ENCODE measurements at places on chromosomes 6 and 20.
A peak's percentile ranks its signal among the peaks of the same experiment; 100 is the strongest.

DNA sequence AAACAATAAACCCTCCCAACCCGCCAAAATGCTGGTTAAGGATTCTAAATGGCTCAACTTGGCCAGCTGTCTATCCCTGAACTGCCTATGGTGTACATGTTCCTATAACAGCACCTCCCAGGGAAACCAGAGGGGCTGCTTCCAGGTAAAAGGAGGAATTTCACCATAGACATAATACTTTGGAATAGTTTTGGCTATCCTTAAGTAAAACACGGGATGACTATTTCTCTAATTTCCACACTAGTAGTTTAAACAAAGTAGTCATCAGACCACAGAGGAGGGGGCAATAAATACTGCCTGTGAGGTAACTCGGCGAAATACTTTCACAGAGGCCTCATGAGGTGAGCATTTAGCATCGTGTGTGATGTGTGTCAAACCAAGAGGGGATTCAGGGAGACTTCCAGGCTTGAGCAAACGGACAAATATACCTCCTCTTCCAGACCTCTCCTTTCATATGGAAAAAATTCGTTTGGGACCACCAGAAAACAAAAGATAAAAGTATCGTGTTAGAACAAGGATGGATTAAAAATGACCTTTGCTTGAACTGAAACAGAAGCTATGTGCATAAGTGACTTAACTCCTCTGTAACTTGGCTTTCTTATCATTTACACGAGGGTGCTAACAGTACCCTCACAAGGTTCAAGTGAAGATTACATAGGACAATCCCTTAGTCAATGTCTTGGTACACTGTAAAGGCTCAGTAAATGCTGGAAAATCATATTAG lies 1.0 kb upstream of the XRN2 start:
- DNase-seq = no peak

DNA sequence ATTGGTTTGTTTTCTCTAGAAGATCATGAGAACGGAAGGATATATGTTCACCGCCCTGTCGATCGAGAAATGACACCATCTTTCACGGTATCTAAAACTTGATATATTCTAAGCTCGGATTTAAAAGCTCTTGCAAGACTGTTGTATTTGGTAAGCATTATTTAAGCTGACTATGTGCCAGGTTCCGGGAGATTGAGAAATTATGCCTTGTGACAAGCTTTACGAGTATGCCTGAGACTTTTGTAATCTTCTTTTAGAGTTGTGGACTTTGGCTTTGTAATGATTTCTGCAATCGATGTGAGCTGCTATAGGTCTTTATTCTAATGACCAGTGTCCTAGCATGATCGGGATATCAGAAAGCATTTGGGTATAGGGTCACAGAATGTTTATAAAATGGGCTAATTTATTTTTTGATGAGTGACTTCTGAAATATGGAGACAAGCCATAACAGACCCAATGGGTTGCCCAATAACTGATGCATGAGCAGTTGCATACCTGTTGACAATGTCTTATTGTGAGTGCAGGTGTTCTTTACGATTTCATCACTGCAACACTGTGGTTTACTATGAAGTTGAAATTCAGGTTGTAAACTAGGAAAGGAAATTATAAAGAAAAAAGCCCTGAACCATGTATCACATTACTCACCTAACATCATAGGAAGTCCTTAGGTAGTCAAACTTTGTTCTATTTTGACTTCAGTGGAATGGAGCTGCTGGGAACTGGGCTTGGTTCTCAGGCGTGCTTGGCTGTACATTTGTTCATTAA lies 14.0 kb downstream of the CDH26 start:
- DNase-seq = no peak

DNA sequence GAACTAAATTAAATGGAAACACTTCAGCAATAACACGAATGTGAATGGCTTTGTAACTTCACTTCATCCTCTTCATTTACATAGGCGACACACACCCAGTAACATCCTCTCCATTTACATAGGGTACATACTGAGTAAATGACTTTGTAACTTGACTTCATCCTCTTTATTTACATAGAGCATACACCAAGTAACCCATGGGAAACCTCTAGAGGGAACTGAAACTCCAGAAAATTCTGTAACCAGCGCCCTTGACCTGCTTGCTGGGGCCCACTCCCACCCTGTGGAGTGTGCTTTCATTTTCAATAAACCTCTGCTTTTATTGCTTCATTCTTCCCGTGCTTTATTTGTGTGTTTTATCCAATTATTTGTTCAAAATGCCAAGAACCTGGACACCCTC lies 81.6 kb upstream of the OPRM1 start:
- DNase-seq = no peak

DNA sequence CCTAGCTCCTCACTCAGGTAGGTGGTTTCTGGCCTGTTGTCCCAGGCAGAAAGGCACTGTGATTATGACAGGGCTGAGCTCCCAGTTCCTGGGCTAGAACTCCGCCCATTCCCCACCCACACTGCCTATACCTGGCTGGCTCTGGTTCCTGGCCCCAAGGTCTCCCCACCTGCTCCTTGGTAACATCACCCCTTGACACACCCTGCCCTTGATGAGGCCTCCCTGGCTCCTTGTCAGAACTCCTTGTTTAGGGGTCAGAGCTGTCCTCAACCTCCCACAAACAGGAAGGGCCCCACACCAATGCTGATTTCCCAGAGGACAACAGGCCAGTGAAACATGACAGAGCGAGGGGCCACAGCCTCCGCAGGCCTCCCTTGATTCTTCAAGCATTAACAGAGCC lies 15.5 kb upstream of the MYMX start:
- DNase-seq = no peak

- no peak for DNase-seq
Observed at GRCh38 chr6:90461383-90461782, 125.5 kb downstream of the MAP3K7 start.

- DNase-seq = no peak
Observed at GRCh38 chr6:135145063-135145800, 35.9 kb upstream of the MYB start.

GRCh38 chr6:36749829-36750489 lies 52.3 kb downstream of the RAB44 start:
- no peak for DNase-seq

DNA sequence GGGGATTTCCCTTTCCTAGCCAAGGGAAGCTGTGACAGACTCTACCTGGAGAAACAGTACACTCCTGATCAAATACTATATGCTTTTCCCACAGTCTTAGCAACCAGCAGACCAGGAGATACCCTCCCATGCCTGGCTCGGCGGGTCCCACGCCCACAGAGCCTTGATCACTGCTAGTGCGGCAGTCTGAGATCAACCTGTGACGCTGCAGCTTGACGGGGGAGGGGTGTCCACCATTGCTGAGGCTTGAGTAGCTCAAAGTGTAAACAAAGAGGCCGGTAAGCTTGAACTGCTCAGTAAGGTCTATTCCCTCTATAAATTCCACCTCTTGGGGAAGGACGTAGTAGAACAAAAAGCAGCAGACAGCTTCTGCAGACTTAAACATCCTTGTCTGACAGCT lies 63.2 kb downstream of the WASF1 start:
- no peak for DNase-seq

DNA sequence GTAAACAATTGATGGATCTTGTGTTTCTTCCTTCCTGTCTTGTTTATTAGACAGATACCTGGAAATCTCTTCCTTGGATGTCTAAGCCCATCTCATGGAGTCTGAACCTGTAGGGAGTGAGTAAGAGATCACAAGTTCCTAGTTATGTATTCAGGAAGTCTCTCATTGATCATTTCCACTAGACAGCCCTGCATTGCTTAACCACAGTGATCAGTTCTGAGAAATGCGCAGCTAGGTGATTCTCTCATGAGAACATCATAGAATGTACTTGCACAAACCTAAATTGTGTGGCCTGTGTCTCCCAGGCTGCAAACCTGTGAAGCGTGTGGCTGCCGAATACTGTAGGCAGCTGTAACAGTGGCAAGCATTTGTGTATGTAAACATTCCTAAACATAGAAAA lies 39.1 kb downstream of the FAM120B start:
- DNase-seq = no peak

- no peak for DNase-seq
Observed at GRCh38 chr6:50720623-50721022, 7.3 kb downstream of the TFAP2D start.

DNA sequence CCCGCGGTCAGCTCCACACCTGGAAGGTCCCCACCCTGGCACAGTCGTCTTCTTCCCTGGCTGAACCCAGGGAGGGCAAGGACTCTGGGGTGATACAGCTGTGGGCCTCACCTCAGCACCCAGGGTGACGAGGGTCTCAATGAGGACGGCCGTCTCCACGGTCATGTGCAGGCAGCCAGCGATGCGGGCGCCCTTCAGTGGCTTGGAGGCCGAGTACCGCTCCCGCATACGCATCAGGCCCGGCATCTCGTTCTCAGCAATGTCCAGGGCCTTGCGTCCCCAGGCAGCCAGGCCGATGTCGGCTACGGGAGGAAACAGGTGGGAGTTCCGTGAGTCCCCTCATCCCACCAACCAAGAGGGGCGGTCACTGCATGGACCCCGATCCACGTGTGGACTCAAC lies 7.9 kb downstream of the AHCY start:
- no peak for DNase-seq

DNA sequence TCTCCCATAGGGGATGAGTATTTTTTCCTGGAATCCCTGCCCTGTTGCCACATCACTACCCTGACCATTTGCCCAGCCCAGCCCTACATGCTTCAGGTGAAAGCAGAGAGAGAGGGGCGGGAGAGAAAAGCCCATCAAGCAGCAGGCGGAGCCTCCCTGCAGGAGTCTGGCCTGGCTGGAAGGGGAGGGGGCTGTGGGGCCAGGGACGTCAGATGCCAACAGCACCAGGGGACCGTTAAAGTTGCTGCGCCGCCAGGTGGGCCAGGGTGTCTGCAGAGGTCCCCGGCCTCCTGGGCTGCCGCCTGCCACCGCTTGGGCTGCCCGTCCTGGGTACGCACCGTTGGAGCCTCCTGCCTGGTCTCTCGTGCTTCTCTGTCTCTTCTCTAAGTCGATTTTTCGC lies 757 bp upstream of the R3HDML start:
- DNase-seq = no peak

DNA sequence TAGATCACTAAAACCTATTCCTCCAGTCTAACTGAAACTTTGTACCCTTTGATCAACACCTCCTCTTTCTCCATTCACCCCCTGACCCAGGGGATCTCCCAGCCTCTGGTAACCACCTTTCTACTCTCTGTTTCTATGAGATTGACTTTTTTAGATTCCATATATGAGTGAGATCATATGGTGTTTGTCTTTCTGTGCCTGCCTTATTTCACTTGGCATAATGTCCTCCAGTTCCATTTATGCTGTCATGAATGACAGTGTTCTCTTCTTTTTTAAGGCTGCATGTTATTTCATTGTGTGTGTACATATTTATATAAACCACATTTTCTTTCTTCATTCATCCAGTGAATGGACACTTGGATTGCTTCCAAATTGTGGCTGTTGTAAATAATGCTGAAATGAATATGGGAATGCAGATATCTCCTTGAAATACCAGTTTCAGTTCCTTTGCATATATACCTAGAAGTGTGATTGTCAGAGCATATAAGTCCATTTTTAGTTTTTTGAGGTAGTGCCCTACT lies 57.7 kb downstream of the DHX35 start:
- peak; percentile 10 for DNase-seq

GRCh38 chr20:37364013-37364926 lies 18.3 kb downstream of the SRC start:
- no peak for DNase-seq

GRCh38 chr20:49171909-49172308 lies 16.2 kb downstream of the STAU1 start:
- DNase-seq = no peak

GRCh38 chr6:97427648-97428047 lies 144.6 kb upstream of the MMS22L start:
- DNase-seq = no peak

GRCh38 chr20:59811681-59812171 lies 121.7 kb downstream of the SYCP2 start:
- no peak for DNase-seq

- DNase-seq = no peak
Observed at GRCh38 chr6:107386340-107386739, 73.0 kb downstream of the PDSS2 start.

GRCh38 chr6:89008001-89008814 lies 44.8 kb upstream of the RNGTT start:
- no peak for DNase-seq

- DNase-seq = no peak
Observed at GRCh38 chr6:16061818-16062217, 67.1 kb upstream of the MYLIP start.

GRCh38 chr20:63745961-63746731 lies 6.6 kb downstream of the SLC2A4RG start:
- no peak for DNase-seq

DNA sequence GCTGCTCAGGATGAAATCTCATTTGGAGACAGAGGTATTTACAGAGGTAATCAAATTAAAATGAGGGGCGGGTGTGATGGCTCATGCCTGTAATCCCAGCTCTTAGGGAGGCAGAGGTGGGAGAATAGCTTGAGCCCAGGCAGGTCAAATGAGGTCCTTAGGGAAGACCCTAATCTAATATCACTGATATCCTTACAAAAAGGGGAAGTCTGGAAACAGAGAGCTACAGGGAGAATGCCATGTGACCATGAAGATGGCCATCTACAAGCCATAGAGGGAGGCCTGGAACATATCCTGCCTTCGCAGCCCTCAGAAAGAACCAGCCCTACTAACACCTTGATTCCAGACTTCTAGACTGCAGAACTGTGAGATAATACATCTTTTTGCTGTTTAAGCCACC lies 8.3 kb downstream of the MTCL3 start:
- DNase-seq = no peak

DNA sequence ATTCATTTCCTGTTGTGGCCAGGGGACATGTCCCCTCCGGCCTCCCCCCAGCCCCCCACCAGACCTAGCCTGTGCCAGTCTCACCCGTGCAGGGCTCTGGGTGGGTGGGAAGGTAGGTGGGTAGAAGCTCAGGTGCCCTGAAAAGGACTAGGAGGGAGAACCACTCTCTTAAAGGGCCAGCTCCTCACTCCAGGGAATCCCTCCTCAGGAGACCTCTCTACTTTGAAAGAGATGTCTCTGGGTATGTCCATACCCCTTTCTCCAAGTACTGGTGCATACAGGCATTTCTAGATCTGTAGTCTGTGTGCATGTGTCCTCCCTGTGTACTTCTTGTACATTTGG lies 60.8 kb upstream of the EPB41L1 start:
- DNase-seq = no peak

GRCh38 chr6:128694303-128695009 lies 174.1 kb upstream of the PTPRK start:
- DNase-seq = no peak

- no peak for DNase-seq
Observed at GRCh38 chr6:105628156-105628860, 225.4 kb upstream of the PREP start.

- no peak for DNase-seq
Observed at GRCh38 chr20:2729791-2730190, 37.2 kb downstream of the EBF4 start.

DNA sequence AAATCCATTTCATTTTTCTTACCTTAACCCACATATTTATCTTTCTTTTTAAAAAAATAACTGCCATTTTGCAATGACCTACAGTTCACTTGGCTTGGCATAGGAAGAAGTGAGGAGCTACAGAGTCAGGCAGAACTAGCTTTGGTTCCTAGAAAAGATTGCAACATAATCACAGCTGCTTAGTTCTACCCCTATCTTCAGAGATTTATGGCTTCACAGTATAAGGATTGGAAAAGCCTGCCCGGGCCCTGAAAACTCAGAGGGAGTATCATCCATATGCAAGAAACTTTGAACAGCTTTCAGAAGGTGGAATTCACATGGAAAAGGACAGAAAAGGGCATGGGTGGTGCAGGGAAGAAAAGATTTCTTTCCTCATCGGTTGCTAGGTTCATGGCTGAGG lies 774.3 kb upstream of the CHD6 start:
- no peak for DNase-seq

- no peak for DNase-seq
Observed at GRCh38 chr6:134457941-134458340, 140.0 kb upstream of the SGK1 start.

- DNase-seq = no peak
Observed at GRCh38 chr6:20955131-20955530, 420.9 kb downstream of the CDKAL1 start.
